ENCODE measurements at places on chromosomes 1 and 21. TPM values are rescaled to one million over a fixed set of nuclear protein-coding genes. Genes with fewer than 3 reads are reported as not detected.
A peak's percentile ranks its signal among the peaks of the same experiment; 100 is the strongest.

OR10J5 gene
- total RNA-seq: not detected

KLHDC9 gene
- 0.46 TPM for total RNA-seq

KRTAP19-3 gene
- total RNA-seq: not detected

PYHIN1 gene
- total RNA-seq: 1.6 TPM

RBM11 gene
- total RNA-seq: 3.8 TPM

SEMA6C gene
- total RNA-seq: 4.1 TPM

SPRR2G gene
- total RNA-seq: not detected

BEND5 gene
- total RNA-seq: 48.3 TPM

GBP7 gene
- total RNA-seq: 0.10 TPM

UCK2 gene
- total RNA-seq: 92.2 TPM

S1PR1 gene
- 75.9 TPM for total RNA-seq

GPR25 gene
- not detected for total RNA-seq

ZNF593OS gene
- not detected for total RNA-seq

C1QB gene
- not detected for total RNA-seq

PLA2G2F gene
- total RNA-seq: not detected

DNA sequence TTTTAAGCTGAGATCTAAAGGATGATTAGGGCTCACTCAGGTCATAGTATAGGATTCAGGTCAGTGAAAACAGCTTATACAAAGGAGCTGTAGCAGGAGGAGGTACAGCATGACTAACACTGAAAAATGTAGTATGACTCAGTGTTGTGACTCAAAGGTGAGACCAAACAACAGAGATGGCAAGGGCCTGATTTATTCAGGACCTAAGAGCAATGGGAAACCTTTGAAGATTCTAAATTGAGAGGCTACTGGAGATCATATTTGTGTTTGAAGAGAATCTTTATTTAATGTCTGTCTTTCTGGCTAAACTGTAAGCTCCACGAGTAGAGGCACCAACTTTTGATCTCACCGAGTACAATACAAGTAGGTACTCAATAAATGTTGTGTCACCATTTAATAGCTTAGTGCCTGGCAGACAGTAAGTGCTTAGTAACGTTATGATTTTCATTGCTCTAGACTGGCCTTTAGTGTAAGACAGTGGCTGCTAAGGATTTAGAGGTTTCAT is 43.5 kb downstream of the PRKAA2 start:
- no peak for DNase-seq

DNA sequence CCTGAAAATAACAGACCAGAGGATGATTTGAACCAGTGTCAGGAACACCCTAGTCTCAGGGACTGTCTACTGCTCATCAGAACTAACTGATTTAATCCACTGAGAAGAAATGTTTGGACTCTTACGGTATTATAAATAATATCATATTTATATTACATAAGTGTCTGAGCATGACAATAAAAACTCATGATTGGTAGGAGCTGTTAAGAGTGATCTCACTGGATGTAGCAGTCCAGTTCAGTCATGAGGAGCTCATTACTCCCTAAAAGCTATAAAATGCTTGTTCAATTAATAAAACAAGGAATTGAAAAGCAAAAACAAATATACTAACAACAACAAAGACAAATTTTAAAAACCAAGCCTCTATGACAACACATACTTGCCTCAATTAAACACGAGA is 68.8 kb upstream of the BCL9 start:
- no peak for DNase-seq

DNA sequence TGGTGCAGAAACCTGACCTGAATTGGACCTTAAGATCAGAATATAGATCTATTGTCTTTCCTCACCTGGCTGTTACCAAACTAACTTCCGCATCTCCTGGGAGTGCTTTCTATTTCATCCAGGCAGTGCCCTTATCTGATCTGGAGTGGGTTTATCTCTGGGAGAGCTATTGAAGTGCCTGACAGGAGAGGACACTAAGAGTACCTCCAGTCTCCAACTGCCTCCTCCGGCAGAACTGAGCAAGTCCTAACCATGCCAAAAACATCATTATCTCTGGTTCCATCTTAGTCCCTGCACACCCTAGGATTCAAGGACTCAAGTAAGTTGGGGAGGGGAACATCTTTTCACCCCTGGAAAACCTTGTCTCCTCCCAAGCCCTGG is 12.4 kb upstream of the KCNJ15 start:
- DNase-seq: no peak

- no peak for DNase-seq
Observed at GRCh38 chr1:15667362-15667761, 16.8 kb upstream of the PLEKHM2 start.

DNA sequence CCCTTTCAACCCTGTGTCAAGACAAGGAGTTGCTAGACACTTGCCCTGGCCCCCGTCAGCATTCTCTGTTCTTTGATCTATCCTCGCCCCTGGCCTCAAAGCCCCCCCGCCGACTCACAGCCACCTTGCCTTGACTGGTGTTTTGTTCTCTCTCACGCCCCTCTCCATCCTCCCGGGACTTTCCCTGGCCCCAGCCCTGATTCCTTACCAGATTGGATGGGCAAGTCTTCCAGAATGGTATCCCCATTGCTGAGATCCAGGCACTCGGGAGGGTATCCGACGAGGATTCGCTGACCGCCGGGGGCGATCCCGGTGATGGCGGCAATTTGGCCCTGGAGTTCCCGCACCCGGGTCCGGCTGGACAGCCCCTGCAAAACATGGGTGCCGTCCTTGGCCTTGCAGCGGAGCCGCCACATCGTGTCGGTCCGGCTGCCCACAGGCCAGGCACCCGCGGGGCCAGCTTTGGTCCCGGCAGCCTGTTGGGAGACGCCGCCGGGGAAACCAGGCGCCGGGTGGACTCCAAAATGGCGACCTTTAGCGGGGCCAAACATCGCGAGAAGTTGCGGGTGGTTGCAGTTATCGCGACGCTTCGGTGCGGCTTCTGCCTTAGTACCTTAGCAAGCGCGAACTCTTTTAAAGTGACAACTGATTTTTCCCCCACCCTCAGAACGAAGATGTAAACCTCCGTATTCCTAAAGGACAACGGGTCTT is 373 bp downstream of the YOD1 start:
- DNase-seq: peak; percentile 89

DNA sequence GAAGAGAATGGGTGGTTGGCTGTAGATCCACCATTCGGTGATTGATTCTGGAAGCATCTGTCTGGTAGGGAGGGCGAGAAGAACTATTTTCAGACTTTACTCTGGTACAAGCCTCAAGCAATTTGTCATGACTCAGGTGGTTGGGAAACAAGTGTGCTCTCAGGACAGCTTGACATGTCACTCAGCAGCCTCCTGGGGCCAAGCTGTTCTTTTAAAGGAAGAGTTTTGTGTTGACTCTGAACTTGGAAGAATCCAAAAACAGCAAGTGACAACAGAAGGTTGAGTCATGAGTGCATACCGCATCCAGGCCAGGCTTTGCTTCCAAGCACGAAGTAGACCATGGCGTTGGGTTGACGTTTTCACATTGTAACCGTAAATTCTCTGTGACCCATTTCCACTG is 65.9 kb downstream of the CLIC6 start:
- no peak for DNase-seq

DNA sequence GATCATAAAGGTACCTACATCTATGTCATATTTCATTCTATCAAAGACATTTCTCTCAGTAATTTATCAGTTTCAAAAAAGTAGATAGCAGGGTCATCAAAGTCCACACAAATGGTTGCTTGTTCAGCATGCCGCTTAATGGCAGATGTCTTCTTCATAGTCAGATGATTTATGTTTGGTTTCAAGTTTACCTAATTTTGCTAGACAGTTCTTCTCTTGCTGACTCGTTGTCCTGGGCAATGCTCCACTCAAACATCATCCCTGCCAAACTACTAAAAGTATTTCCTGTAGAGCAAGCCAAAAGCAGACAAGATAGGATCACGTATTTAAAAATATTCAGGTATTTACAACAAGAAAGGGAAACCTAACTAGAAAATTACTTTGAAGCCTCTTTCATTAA is 13.6 kb downstream of the NUP210L start:
- no peak for DNase-seq

DNA sequence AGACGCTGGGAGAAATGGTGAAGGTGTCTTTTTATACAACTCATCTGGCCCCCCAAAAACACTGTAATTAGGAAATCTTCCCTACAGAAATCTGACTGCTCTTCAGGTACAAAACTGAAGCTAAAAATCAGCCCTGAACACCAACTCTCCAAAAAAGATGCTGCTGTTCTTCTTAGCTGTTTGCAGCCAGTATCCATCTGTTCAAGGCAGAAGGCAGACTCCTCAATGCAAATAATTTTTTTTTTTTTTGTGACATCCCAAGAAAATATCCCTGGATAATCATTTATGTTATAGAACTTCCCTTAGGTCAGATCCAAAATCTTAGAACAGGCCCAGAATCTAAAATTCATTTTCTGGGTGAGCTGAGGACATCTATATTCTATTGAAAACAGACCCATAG is 36.5 kb downstream of the TRIT1 start:
- no peak for DNase-seq

DNA sequence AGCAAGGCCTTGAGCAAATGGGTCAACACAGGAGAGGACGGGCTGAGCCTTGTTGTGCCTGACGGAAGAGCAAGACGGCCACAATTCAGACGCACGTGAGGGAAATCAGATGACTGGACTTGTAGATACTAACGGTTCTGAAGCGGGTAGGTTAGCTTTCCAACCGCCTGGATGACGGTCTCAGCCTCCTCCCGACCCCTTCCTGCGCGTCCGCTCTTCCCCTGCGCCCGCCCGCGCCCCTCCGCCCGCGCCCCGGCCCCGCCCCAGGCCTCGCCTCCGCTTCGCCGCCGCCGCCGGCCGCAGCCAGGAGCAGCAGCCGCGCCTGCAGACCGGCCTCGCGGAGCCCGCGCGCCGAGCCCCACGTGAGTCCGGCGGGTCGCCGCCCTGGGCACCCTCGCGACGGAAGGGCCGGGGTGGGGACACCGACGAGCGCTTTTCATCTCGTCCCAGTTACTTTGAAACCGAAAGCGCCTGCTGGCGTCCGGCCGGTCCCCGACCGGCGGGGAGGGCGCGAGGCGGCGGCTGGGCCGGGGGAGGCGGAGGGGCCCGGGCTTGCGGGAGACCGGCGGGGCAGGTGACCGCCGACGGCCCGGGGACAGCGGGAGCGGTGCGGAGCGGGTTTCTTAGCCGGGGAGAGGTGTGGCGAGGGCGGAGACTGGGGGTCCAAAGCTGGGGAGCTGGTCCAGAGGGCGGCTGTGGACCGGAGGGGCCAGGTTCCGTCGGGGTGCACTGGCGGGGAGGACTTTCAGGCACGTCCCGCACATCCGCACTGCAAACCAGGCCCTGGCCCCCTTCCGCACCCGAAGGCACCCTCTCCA is at the start of gene TRAF5:
TRAF5 (plus strand) TSS at position 306 of the 818 bp plus-strand sequence. CDS start 26,407 bp downstream, outside the sequence.
- DNase-seq: peak; percentile 73

- no peak for DNase-seq
Observed at GRCh38 chr21:46472246-46472645, 13.6 kb downstream of the DIP2A start.

GRCh38 chr1:201358596-201358995 is 18.9 kb downstream of the TNNT2 start:
- no peak for DNase-seq

GRCh38 chr1:230824919-230825721 is 43.2 kb downstream of the C1orf198 start:
- no peak for DNase-seq

DNA sequence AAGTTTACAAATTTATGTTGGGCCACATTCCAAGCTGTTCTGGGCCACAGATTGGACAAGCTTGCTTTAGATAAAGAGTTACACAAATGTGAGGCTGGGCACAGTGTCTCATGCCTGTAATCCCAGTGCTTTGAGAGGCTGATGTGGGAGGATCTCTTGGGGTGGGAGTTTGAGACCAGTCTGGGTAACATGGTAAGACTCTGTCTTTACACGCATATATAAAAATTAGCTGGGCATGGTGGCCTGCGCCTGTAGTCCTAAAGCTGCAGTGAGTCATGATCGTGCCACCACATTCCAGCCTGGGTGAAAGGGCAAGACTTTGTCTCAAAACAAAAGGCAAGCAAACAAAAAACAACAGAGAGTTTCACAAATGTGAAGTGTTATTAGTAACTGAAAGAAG is 5.9 kb upstream of the VCAM1 start:
- peak; percentile 10 for DNase-seq
